ENCODE measurements at places on chromosomes 7 and 10. TPM values are rescaled to one million over a fixed set of nuclear protein-coding genes. Genes with fewer than 3 reads are reported as not detected.

The SPAM1 gene
- not detected for total RNA-seq

The STEAP4 gene
- total RNA-seq: not detected

GRCh38 chr10:18737841-18738240, 78.6 kb downstream of the ARL5B start:
- no peaks in the 10 kb centered on the region for H3K36me3 ChIP-seq
- H3K27ac ChIP-seq: no peak overlapping the region
- no peak overlapping the region for H3K4me3 ChIP-seq
- no peaks in the 10 kb centered on the region for H3K4me1 ChIP-seq

- no peaks in the 10 kb centered on the region for H3K4me1 ChIP-seq
- no peak overlapping the region for H3K4me3 ChIP-seq
- H3K27ac ChIP-seq: no peak overlapping the region
These were observed 8.6 kb downstream of the TSPAN13 start for GRCh38 chr7:16762177-16762576.

Measured in naive thymus-derived CD4-positive, alpha-beta T cell (primary cell).